ENCODE measurements at places on chromosomes 11 and 22.

DNA sequence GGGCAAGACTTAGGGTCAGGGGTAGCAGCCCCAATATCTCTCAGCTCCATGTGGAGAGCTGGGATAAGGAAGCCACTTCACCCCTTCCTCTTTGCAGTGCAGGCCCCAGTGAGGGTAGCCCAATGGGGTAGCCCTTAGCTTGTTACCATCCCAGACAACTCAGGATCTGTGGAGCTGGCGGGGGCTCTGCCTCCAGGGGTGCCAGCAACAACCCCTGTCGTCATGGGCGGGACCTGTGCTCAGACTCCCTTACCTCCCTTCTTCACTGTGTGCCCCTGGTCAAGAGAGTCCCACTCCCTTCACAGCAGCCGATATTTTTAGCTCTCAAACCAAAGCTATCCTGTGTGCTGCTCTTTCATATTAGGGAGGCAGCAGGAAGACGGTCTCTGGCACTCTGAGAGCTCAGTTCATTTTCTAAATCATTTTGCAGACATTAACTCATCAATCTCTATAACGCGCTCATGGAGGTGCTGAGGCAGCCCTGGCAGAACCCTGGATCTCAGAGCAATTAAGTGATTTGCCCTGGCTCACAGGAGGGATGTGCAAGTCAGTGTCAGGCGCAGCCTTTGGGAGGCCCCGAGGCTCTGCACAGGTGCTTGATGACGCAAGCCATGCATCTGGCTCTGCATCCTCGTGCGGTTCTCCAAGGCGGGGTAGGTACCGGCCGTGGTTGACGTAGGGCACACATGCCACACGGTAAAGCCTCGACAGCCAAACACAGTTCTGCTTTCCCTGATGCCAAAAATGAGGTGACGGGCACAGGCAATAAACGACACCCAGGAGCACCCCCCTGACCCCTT, 357.6 kb downstream of the SHANK2 start:
- no peak for DNase-seq

DNA sequence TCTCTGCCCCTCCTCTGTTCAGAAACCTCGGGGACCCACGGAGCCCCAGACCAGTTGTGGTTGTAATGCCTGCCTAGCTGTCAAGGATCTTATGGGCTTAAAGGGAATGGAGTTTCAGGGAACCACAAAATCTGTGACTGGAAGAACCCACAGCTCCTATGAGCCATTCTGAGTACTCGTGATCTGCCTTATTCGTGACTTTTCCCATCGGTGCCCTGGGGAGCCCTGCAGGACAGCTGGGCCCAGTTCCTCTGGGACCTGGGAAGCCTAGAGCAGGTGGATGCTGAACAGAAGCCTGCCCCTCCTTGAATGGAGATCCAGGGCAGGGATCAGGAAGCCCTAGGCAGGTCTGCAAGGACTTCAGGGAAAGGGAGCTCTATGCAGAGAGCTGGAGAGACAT, 42.1 kb upstream of the TTC12 start:
- DNase-seq = no peak

GRCh38 chr11:46616551-46617133, 385 bp downstream of the HARBI1 start:
- no peak for DNase-seq

DNA sequence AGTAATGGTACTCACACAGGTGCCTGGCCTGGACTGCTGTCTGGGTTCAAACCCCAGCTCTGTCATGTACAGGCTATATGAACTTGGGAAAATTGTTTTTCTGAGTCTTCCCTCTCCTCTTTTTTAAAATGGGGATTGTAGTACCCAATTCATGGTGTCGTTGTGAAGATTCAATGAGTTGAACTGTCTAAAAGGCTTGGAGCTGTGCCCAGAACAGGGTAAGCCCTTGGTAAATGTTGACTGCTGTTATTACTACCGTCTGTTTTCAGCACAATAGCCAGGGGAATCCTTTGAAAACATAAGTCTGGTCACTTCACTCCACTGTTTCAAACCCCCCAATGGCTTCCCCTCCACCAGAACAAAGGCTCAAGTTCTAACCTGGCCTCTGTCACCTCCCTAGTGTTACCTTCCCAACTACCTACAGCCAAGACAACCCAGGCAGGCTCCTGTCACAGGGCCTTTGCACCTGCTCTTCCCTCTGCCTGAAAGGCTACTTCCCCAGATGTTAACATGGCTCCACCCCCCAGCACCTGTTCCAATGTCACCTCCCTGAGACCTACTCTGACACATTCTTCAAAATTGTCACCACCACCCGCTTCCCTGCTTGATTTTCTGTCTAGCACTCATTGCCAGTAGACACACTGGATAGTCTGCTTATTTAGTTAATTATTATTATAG, 152.8 kb downstream of the CHST1 start:
- no peak for DNase-seq

- no peak for DNase-seq
Measured at GRCh38 chr11:134543241-134543640, 131.2 kb upstream of the B3GAT1 start.

GRCh38 chr11:66237867-66238266, 30.6 kb upstream of the RAB1B start:
- DNase-seq = no peak

GRCh38 chr11:101944923-101945322, 28.6 kb upstream of the ANGPTL5 start:
- DNase-seq = no peak

- DNase-seq = no peak
Measured at GRCh38 chr22:48423481-48423911, 1404.2 kb downstream of the BRD1 start.

DNA sequence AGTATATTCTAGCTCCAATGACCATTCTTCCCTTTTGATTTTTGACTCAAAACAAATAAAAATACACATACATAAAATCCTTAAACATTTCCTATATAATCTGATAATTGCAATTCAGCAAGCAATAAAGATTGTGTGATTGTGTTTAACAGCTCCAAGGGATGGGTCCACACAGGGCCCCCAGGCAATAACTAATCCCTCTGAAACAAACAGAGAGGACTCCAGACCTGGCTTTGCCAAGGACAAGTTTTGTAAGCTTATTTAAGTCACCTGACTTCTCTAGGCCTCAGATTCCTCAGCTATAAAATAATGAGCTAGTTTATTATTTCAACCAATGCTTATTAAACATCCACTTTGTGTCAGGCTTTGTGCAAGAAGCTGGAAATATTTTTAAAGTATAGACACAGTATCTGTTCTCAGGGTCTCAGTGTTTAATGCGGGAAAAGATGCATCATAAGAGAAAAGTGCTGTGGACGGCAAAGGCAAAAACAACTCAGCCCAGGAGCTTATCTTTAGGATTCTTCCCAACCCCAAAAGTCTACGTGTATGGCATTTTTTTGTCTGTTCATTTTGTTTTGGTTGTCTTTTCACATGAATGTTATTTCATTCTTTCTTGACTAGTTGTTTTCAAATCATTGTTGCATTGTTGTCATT, 20.1 kb downstream of the FZD4 start:
- no peak for DNase-seq

DNA sequence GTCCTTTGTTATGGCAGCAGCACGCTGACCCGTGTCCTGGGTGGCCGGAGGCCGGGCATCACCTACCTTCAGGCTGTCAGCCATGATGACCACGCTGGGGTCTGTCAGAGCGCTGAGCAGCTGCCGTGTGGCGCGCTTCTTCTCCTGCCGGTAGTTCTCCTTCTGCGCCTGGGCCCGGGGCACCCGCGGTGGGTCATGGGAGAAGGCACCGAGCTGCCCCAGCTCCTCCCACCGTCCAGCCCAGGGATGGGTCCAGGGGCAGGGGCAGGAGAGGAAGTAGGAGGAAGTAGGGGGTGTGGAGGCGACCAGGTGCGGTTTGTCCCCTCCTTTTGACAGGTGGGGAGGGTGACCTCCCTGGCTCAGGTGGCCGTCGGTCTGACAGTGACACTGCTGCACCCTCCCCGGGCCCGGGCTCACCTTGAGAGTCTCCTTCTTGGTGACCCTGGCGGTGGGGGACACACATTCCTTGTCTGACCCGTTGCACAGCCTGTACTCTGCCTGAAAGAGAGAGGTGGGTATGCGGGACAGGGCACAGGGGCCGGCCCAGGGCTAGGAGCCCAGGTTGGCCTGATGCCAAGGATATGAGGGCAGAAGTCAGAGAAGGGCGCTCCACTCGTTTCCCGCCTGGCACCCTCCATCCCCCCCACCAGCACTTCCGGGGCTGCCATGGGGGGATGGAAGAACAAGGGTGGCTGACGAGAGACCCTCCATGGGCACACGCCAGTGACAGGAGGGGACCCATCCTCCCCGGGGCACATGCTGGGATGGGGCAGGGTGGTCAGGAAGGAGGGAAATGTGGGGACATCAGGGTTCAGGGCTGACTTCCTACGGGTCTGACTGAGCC, 43.0 kb downstream of the OSBPL5 start:
- DNase-seq = peak; percentile 8

- no peak for DNase-seq
Measured at GRCh38 chr22:41816241-41816640, 15.8 kb downstream of the CCDC134 start.

DNA sequence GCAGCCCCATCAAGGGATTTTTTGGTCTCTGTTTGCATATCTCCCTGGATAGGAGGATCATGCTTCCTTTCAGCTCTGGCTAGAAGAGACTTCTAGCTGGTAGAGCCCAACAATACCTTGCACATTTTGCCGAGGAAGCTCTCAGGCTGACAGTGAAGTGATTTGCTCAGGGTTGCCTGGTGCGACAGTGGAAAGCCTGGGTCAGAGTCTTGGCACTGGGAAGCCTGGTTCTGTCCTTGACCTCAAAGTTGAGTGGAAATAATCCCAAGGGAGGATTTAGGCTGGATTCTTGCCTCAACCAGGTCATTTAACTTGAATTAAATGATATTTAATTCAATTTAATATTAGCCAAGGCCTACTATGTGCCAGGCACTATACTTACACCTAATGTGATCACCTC, 24.4 kb upstream of the ALG8 start:
- peak; percentile 46 for DNase-seq

DNA sequence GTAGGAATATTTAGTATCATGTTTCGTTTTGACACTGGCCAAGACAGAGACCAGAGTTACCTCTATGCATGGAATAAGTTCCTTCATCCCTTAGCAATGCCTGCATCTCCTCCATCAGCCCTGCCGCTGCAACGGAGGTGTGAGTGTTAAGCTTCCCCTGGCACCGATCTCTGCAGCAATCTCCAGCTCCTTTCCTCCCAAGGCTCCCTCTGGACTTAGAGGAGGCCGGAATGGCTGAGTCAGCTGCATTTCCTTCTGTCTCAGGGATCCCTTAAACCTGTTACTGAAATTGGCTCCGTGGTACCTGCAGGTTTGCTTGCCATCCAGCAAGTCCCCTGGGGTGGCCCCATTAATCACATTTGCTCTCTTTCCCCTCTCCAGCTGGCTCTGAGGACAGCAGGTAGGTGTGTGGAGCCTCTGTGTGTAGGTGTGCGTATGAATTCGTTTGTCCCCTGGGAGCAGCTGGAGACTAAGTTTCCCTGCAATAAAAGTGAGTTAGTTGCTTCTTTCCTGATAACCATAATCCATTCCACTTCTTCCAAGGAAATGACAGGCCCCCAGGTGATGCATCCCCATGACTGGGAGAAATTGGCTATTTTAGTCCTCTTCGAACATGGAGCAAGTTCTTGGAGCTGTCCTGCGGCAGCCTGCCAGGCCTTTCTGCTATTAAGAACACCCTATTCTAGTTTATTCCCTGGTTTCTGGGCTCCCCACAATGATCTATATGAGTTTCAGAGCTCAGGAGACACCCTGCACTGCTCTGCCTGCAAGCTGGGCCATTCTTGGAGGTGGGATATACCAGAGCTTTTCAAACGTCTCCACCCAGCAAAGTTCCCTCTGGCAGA, 457.2 kb upstream of the CADM1 start:
- DNase-seq = no peak

DNA sequence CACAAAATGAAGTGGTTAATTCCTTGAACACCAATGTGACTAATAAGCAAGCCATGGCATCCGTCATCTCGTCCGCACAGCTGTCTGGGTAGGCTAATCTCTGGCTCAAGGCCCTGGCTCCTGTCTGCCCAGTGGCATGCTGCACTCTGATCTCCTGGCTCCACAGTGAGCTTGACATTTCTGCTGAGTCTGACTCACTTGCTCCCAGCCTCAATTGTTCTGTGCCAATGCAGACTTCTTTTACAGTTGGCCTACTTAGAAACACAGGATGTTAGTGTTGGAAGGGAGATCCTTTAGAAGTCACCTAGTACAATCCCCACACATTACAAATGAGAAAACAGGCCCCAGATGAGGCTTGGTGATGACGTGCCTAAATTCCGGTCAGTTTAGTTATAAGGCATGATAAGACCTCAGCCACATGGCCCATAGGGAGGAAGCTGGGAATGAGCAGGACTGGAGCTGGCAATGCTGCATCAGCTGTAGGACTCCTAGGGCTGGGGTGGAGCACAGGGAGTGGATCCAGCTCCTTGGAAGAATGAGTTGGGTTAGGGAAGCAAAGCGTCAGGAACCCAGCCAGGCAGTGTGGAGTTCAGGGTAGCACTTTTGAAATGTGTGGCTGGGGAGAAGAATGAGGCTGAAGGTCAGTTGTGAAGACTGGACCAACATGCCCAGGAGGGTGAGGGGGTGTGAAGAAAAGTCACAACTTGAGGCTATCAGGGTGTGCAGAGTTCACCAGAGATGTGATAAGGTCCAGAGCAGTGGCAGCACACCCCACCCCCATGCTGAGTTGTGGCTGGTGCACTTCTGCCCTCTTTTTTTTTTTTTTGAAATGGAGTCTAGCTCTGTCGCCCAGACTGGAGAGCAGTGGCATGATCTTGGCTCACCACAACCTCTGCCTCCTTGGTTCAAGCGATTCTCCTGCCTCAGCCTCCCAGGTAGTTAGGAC, 70.2 kb upstream of the EED start:
- DNase-seq = peak; percentile 85
